ENCODE measurements at places on chromosomes 13 and 19.
A peak's percentile ranks its signal among the peaks of the same experiment; 100 is the strongest.

GRCh38 chr13:78636495-78636894 is 22.5 kb downstream of the OBI1 start:
- no peak for DNase-seq

- DNase-seq, result no peak
Measured at GRCh38 chr19:42021185-42021584, 27.2 kb upstream of the ATP1A3 start.

DNA sequence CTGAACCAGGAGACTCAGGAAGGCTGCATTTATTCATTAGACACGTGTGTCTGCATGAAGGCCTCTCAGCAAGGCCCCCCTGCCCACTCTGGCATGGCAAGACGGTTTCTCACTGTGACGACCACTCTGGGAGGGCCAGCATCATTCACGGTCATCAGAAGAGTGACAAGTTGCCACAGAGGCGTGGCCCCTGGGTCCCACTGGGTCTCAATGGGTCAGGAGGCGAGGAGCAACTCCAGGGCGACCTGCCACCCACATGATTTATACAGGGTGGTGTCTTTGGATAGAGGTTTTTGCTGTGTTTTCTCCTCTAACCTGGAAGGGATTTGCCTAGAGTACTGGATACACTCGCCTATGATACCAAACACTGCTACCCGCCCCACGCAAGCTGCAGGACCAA is 60.7 kb downstream of the KLF2 start:
- no peak for DNase-seq

GRCh38 chr13:100510208-100510957 is 78.2 kb downstream of the GGACT start:
- no peak for DNase-seq

GRCh38 chr13:112442483-112443090 is 66.4 kb downstream of the SPACA7 start:
- no peak for DNase-seq

DNA sequence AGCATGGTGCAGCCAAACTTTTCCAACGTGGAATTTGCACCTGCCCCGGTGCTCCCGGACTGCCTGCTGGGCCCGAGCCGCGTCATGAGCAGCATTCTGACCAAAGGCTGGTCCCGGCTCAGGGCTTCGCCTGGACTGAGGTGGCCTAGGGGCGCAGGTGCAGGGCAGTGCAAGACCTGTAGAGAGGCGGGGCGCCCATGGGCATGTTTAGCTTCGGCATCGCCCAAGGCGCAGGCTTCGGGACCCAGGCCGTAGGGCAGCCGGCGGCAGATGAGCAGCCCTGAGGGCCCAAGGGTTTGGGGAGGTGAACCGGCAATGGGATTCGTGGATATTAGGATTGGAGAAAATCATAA is 23.8 kb downstream of the LRFN3 start:
- DNase-seq, result no peak

DNA sequence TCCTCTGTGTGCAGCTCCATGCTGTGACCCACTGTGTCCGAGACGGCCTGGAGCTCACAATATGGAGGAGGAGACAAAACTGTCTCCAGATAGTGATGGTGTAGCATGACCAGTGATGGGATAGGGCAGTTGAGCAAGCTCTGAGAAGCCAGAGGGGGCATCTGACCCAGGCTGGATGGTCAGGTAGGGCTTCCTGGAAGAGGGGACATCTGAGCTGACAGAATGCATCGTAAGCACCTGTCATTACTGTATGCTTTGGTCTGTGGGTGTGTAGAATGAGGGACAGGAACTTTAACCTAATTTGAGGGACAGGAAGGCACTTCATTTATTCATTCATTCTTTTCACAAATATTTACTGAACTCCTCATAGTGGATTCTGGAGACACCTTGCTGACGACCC is 6.5 kb upstream of the TOMM40 start:
- no peak for DNase-seq

DNA sequence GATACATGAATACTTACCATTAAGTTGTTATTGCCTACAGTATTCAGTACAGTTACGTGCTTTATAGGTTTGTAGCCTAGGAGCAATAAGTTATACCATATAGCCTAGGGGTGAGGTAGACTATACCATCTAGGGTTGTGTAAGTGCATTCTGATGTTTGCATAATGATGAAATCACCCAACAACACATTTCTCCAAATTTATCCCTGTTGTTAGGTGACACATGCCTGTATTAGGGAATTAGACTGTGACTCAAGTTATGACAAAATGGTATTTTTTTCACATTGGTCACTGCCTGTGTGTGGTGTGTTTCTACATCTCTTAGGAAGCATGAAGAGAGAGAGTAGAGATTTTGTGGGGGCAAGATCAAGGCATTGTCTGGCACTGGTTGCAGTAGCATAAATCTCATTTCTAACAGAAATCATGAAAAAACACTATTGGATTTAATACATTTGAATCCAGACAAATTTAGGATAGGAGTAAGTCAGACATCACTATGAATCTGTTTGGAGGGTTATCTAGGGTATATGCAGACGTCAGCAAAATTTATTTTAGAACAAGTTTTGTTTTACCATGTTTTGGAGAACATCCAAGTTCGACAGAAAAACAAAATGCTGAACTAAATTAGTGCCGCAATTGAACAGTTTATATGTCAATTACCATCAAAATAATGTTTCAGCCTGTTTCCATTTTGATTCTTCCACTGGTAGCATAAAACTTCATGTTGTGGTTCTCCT is 332.1 kb downstream of the LMO7 start:
- DNase-seq, result no peak

DNA sequence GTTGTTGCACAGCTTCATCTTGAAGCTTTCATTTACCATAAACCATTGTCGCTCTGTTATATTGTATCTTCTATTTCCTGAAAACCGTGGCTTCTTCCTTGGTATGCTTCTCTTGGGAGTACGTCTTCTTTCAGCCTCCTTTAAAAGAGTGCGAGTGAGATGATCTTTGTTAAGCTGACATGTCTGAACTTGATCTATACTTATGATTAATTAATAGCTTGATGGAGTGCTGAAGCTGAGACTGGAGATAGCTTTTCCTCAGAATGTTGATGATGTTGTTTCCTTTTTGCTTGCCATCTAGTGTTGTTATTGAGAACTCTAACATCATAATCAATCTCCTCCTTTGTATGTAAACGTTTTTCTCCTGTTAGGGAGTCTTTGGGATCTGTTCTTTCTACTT is 529.3 kb upstream of the SPRY2 start:
- no peak for DNase-seq

DNA sequence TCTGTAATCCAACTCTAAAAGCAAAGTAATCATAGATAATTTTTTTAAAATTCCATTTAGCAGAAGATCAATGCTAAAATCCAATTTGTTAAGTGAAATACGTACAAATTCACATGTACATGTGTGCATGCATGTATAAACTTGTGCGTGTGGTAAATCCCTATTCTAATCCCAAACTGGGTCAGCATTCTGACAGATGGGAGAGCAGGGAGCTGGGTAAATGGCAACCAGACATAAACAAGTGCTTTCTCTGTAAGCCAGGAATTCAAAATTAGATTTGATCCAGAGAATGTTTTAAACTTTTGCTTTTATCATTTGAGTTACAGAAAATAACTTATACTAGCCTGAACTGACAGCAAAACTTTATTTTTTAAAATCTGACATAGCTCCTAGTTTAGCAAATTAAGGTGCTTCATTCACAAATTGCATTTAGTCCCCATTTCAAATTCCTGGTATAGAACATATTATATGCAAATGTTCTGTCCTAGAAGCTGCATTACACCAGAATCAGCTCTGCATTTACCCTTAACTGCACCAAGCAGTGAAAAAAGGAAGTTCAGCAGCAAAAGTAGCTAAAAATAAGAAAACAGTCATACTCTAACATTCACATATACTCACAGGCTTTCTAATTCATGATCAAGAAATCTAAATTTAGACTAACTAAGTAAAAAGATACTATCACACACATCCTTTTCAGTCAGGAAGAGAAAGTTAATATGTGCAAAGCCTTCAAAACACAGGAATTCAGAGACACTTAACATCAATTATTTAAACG is 32.6 kb downstream of the UBL3 start:
- DNase-seq, result no peak

DNA sequence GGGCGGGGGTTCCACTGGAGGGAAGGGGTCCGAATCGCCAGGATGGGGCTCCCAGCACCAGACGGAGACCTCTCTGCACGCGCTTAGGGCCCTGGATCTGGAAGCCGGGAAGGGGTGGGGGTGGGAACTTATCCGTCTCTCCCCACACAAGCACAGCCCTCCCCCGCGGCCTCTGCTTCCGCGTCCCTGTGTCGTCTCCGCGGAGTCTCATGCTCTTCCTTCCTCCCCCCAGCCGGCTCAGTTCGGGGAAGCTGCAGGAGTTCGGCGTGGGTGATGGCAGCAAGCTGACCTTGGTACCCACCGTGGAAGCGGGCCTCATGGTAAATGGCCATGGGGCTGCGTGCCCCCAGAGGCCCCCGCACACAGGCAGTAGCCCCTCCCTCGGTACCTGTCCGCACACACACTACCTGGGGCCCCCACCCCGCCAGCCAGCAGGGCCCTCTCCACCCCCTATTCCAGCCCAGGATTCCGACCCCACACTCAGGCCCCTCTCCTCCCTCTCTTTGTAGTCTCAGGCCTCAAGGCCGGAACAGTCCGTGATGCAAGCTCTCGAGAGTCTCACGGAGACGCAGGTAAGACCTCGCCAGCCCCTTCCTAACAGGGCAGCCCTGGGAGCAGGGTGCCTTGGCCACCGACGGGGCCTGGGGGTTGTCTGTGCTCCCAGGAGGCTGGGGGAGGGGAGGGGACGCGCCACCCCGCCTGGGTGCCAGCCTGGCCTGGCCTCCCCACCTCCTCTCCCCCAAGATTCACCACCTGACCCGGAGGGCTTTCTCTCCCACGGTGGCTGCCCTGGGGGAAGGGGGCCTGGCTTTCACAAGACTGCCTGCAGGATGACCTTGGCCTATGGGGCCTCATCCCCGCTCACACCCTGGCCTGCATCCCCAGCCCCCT is 3.2 kb downstream of the MIDN start:
- peak; percentile 60 for DNase-seq

DNA sequence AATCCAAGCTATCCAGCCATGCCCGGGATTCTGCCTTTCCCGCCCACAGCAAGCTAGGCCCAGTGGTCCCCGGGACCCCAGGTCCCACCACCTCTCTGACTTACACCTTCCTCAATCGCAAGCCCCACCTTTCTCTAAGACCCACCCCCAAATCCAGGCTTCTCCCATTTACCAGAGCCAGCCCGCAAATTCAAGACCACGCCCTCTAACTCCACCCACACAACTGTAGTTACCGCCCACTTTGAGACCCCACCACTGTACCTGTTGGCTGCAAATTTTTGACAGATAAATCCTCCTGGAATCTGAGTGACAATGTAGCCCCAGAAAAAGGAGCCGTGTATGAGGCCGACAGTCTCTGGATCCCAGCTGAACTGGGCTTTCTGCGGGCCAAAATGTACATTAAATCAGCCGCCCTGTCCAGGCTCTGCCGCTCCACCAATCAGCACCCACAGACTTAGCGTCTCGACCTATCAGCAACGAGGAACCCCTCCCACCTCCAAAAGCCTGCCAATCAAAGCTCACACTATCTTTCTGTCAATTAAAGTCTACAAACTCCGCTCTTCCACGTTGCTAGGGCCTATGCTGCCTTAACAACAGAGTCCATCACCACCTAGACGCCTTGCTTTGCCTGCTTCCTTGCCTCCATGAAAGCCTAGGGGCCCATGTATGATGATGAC is 6.3 kb downstream of the SLC17A7 start:
- no peak for DNase-seq

GRCh38 chr19:17184371-17184841 is 30.8 kb upstream of the USE1 start:
- peak; percentile 40 for DNase-seq

GRCh38 chr13:114103801-114104654 is 28.4 kb downstream of the RASA3 start:
- no peak for DNase-seq

DNA sequence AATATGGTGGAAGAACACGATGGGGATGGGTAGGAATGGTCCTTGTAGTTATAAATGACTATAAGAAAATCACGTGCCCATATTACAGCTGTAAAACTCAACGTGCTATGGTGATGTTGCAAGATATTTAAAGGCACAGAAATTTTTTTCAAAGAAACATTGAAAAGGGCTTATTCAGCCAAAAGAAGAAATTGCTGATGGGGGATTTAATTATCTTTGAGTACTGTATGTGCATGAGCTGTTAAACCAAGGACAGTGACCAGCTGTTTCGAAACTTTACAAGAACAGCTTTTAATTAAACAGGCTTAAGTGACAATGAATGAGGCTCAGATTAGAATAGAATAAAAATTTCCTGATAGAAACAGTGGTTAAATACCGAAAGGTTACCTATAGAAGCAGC is 339.0 kb downstream of the HS6ST3 start:
- no peak for DNase-seq

DNA sequence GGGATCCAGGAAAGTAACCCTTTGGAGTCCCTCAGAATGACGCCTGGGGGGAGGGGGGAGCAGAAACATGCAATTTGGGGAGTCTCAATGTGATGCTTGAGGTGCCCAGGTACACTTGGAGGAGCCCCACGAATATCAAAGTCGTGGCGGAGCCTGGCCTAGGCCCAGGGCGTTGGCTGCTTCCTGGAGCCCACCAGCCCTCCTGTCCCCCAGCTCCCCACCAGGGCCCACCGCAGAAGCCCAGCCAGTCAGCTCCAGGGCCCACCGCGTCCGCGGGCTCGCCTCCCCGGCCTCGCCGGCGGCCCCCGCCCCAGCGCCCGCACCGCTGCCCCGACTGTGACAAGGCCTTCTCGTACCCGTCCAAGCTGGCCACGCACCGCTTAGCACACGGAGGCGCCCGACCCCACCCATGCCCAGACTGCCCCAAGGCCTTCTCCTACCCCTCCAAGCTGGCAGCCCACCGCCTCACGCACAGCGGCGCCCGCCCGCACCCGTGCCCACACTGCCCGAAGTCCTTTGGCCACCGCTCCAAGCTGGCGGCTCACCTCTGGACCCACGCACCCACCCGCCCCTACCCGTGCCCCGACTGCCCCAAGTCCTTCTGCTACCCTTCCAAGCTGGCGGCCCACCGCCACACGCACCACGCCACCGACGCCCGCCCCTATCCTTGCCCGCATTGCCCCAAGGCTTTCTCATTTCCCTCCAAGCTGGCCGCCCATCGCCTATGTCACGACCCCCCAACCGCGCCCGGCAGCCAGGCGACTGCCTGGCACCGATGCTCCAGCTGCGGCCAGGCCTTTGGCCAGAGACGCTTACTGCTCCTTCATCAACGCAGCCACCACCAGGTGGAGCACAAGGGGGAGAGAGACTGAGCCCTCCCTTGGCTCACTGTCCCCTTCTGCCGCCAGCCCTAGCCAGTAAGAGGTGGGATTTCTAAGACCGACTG is 2.1 kb downstream of the ZNF575 start:
- DNase-seq, result no peak

GRCh38 chr19:35925501-35925900 is 10.7 kb upstream of the LRFN3 start:
- DNase-seq, result no peak

- no peak for DNase-seq
Measured at GRCh38 chr19:48553676-48554384, 1.9 kb downstream of the SULT2B1 start.

DNA sequence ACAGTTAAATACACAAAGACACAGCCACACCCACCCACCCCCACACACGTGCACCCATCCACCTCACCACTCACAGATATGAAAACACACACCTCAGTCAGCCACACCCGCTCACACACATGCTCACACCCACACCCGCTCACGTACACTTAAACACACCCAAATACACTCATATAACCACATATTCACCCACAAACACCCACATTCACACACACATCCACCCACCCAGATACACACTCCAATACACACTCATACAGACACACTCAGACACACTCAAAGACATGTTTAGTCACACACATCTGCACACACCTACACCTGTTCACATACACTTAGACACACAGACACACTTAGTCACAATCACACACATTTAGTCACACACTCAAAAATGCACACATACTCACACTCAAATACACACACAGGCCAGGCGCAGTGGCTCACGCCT is 30.6 kb downstream of the ADGRL1 start:
- DNase-seq, result no peak

Measured in activated CD4-positive, alpha-beta T cell treated with anti-CD3 and anti-CD28 coated beads, Interleukin-2, amount 50 U/mL, for 1 hour (primary cell).